Stimulated activated CD4-positive, alpha-beta T cell treated with anti-CD3 and anti-CD28 coated beads, Interleukin-4, amount 100 ng/mL, for 48 hours (primary cell): ENCODE measurements at places on chromosomes 6 and 20.

DNA sequence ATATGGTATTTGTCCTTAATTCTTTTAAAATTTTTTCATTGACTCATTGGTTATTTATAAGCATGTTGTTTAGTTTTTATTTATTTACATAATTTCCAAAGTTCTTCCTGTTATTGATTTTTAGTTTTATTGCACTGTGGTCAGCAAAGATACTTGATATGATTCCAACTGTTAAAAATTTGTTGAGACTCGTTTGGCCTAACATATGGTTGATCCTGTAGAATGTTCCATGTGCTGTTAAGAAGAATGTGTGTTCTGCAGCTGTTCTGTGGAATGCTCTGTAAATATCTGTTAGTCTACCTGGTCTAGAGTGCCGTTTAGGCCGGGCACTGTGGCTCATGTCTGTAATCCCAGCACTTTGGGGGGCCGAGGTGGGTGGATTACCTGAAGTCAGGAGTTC is 197.7 kb downstream of the CD109 start:
- DNase-seq = no peak

DNA sequence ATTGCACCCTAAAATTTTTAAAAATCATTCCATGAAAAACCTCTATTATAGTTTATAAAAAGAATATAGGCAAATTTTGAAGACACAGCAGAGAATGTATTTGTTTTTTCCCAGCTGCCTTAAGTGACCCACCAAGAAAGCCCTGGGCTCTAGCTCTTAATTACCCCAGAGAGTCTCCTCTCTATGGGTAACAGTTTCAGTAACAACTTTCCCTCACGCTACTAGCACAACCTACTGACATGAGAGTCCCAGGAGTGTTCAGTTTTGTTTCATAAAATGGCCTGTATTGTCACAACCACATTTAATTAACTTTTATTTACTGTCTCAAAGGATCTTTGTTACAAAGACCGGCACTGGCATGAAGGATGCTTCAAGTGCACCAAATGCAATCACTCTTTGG is 41.5 kb downstream of the FHL5 start:
- DNase-seq = no peak

DNA sequence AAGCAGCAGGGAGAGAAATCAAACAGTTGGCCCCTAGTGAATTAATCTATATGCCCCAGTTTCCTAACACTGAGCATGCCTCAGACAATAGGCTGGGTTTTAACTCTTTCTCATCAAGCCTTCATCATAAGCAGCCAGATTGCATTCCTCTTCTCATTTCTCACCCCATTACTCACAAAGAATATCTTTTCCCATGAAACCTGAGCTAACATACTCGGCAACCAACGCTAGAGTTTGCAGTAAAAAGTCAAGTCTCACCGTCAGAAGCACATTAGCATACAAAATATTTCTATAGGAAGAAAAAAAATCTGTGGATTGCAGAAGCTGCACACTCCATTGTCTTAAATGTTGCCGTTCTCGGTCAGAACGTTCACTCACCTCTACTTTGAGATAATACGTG is 429.9 kb upstream of the ARID1B start:
- DNase-seq = no peak

GRCh38 chr20:21981597-21982344 is 276.3 kb downstream of the PAX1 start:
- DNase-seq = no peak

GRCh38 chr6:79377047-79377446 is 142.6 kb upstream of the HMGN3 start:
- no peak for DNase-seq

DNA sequence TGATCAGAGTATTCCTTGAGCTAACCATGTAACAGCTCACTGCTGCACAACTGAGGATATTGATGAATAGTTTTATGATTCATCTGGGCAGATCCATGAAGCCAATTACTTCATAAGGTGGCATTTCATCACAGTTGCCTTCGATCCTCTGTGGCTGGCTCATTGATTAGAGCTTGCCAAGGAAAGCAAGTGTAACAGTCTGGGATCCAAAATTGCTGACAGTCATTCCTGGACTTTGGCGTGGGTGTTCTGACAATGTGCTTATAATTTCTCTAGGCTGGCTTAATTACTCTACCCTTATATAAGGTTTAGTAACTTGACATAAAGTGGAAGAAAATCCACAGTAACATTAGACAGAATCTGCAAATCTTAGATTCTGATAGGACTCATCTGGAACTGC is 551.3 kb upstream of the CDH4 start:
- DNase-seq = no peak

- no peak for DNase-seq
Observed at GRCh38 chr6:2977799-2978590, 6.6 kb upstream of the SERPINB6 start.

GRCh38 chr20:15242773-15243172 is 905.4 kb upstream of the FLRT3 start:
- no peak for DNase-seq

- no peak for DNase-seq
Observed at GRCh38 chr20:19079536-19080299, 132.7 kb upstream of the SLC24A3 start.

- DNase-seq = no peak
Observed at GRCh38 chr6:77299931-77300330, 163.4 kb downstream of the HTR1B start.

DNA sequence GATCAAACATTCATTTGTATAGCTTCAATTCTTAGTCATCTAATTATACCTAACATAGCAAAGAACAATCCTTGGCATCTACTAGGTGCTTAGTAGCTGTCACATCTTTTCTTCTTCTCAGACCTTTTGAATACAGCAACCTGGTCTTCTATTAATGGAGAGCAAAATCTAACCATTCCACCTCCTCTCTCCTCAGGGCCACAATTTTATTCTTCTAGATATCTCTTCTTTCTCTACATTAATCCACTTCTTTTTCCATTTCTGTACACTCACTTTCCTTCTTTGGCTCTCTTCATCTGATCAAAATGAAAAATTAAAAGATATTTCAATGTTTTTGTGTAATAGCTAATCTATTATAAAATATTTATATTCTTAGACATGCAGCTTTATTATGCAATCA is 9.0 kb upstream of the HLA-DOA start:
- no peak for DNase-seq

DNA sequence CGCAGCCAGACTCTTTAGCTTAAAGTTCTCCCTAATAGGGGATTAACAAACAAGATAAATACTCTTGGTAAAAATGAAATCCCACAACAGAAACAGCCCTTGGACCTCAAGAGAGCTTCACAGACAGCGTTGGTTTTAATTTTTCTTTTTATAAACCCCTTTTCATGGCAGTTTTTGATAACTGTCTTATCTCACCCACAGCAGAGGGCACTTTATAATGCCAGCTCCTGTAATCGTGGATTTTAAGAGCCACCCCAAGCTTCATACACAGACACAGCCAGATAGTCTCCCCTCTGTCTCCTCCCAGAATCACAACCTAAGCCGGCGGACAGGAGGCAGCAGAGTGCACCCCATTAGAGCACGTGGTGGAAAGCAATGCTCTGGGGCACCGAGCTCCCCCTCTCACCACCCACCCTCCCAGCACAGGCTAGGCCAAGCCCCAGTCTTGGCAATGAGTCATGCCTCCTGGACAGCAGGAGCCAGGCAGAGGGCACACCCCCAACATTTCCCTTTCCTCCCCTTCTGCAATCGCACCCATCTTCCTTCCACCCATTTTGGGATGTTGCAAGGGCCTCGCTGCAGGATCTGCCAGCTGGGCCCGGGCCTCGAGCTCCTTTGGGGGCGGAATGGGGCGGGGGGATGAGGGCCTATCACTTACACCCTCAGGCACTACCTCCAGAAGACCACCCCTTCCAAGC is 2.4 kb downstream of the JAG1 start:
- DNase-seq = no peak
